ENCODE measurements at places on chromosomes 5 and 9. TPM values are rescaled to one million over a fixed set of nuclear protein-coding genes. Genes with fewer than 3 reads are reported as not detected.

GRCh38 chr5:53262348-53262970 lies 152.9 kb upstream of the MOCS2 start:
- DNase-seq: no peak

MGAT4B gene
- 56.1 TPM for total RNA-seq

DNA sequence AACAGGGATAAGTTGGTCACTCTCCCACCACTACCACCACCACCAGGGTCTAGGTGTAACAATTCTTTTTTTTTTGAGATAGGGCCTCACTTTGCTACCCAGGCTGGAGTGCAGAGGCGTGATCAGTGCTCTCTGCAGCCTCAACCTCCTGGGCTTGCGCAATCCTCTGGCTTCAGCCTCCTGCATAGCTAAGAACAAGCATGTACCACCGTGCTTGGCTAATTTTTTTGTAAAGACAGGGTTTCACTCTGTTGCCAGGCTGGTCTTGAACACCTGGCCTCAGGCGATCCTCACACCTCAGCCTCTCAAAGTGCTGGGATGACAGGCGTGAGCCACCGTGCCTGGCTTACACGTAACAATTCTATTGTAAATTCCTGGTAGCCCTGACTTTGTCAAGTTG lies 27.5 kb downstream of the CORO2A start:
- no peak for DNase-seq

GRCh38 chr5:1315709-1316587 lies 21.1 kb upstream of the TERT start:
- DNase-seq: no peak

BSPRY gene
- 0.18 TPM for total RNA-seq

GMCL2 gene
- not detected for total RNA-seq

TAF1L gene
- total RNA-seq: not detected

DNA sequence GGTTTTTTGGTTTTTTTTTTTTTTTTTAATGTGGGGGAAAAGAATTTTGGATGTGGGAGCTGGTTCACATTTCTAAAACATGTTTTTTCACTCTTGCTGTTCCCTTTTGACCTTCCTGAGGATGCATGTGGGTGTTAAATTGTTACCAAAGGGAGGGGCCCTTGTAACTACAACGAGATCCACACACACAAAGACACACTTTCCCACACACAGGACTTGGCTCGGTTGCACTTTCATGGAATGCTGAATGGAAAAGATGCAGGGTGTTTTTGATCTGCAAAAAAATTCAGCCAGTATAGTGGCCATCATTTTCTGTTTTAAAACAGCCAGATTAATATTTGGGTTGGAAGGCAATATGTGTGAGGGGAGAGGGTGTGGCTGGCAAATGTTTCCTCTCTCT lies 576.9 kb downstream of the EBF1 start:
- DNase-seq: no peak

CCL27 gene
- total RNA-seq: not detected

- DNase-seq: no peak
Observed at GRCh38 chr5:68246802-68247201, 31.2 kb downstream of the PIK3R1 start.

SLC25A2 gene
- total RNA-seq: 0.36 TPM

- DNase-seq: no peak
Observed at GRCh38 chr5:154970759-154971158, 29.9 kb downstream of the MRPL22 start.

HMMR gene
- 6.1 TPM for total RNA-seq

GRCh38 chr9:77020413-77021290 lies 1.2 kb downstream of the FOXB2 start:
- DNase-seq: no peak

GRCh38 chr9:129218272-129218625 lies 40.2 kb upstream of the IER5L start:
- no peak for DNase-seq

IZUMO3 gene
- total RNA-seq: not detected

- DNase-seq: no peak
Observed at GRCh38 chr9:130624154-130624553, 40.2 kb upstream of the PRDM12 start.

FOXD4 gene
- 1.00 TPM for total RNA-seq

BAAT gene
- total RNA-seq: not detected

- DNase-seq: no peak
Observed at GRCh38 chr9:21919377-21920362, 74.5 kb downstream of the CDKN2A start.

OBP2B gene
- total RNA-seq: not detected

DNA sequence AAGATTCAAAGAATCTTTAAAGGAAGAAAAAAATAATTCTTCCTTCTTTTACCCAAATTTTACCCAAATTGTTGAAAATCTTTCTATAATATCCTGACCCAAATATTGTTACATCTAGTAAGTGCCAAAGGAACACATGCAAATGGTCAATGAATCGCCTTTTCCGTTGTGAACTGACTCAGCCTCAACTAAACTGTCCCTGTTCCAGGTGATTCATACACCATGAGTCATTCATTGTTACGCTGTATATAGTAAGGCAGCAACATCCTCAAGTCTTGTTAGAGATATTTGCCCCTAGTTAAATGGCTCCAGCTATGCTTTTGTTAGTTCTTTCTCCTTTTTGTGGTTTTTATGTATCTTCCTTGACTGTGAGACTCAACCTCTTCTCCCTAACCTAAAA lies 9.7 kb downstream of the PTGER4 start:
- DNase-seq: no peak

PHAX gene
- total RNA-seq: 62.4 TPM

- peak; percentile 33 for DNase-seq
Observed at GRCh38 chr5:102666164-102666946, 88.8 kb upstream of the PAM start.

DNA sequence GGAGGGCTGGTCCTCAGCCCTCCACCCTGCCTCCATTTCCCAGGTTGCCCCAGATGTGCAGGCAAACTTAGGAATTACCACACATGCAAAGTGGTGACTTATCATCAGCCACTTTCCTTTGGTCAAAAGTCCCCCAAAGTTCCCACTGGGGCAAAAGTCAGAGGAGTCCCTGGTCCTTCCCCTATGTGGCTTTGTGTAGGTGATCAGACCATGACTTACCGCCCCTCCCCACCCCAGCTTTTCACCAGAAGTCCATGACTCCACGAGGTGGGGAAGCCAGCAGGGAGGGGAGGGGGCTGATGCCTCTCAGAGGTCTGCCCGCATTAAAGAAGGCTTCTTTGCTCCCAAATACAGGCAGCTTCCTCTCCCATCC lies 5.8 kb downstream of the TRAF1 start:
- no peak for DNase-seq

GRCh38 chr9:10479172-10479571 lies 133.6 kb downstream of the PTPRD start:
- no peak for DNase-seq

FABP6 gene
- total RNA-seq: not detected

GRCh38 chr9:104923289-104923688 lies 4.7 kb downstream of the ABCA1 start:
- DNase-seq: no peak

HAUS6 gene
- total RNA-seq: 25.4 TPM

GRCh38 chr9:128125580-128126354 lies 1.8 kb downstream of the PTGES2 start:
- DNase-seq: no peak

DNA sequence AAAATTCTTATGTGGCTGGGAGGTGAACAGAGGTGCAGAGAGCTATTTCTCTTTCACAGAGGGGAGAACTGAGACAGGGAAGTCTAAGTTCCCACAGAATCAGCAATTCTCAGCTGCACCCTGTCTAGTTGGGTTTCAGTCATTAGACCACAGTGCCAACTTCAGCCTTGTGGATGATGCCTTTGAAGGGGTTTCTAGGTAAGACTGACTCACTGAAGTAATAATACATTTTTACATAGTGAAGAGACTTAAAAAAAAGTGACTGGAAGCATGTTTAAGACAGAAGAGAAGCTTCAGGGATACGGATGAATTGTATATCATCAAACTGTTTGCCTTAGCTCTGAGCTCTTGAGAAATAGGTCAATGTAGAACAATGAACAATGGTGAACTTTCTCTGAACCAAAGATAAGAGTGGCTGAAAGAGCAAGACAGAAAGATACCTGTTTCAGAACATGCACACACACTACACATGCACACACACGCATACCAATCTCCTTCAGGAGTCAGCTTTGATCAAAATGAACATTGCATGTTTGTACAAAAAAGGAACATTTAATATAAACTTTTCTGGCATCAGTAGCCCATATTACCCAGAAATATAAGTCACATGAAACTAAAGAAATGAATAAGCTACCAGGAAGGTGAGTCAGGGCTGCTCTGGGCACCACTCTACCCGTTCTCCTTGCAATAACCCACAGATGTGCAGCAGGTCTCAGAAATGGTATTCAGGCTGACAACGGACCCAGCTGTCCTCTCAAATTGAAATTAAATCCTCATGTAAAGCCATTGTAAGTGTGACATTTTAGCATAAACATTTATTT lies 12.6 kb upstream of the FYB1 start:
- no peak for DNase-seq

SGCD gene
- total RNA-seq: 10.5 TPM

GRCh38 chr9:133429641-133430161 lies 7.5 kb downstream of the ADAMTS13 start:
- DNase-seq: peak; percentile 22

DNA sequence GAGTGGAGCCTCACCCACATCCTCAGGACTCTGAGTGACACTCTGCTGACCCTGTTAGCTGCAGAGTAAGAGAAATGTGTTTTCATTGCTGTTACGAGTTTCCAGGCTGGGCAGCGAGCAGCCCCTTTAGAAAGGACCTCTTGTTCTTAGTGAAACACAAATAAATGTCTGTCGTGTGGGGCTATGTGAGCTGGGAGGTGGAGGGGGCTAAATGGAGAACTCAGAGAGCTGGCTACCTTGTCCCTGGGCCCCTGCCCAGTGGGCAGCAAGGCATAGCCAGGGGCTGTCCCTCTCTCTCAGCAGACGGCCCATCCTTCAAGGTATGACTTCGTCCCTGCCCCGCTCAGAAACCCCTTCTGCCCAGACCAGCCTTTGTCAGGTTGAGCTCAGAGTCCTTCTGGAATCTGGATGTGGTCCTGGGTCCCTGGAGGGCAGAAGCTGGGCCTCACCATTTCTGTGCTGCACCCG lies 10.2 kb downstream of the DCANP1 start:
- no peak for DNase-seq

DNA sequence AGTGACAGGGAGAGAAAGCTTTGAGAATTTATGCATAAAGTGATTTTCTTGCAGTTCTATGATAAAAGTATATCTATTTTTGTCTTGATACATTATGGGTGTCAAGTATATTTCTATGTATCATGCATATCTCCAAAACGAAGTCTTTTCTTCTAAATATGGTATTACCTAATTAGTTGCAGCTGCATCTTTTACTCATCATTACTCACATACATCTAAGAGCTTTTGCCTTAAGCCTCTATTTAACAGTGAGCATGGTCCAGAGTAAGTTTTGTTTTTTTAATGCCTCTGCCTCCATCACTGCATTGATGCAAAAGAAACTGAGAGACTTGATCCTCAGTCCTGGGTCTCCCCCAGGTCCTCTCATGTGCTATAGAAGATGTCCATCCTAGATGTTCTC lies 40.0 kb upstream of the SMC5 start:
- DNase-seq: no peak

- DNase-seq: no peak
Observed at GRCh38 chr5:11518676-11519075, 385.6 kb downstream of the CTNND2 start.

DNA sequence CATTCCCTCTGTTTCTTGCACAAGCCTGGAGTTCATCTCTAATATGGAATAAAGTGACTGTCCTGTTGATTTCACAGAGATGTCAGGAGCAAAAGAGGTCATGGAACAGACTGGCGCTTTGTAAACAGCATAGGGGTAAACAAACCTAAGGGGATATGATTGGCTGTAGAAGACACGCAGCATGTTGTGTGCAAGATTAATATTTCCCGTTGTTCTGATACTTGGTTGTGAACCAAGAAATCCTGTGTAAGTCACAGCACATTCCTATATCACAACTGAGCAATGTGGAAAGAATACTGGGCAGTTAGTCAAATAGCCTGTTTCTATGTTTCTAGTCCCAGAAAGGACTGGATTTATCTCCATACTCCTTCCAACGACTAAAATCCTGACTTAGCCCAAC lies 3.2 kb downstream of the ADAMTS12 start:
- DNase-seq: no peak

DNA sequence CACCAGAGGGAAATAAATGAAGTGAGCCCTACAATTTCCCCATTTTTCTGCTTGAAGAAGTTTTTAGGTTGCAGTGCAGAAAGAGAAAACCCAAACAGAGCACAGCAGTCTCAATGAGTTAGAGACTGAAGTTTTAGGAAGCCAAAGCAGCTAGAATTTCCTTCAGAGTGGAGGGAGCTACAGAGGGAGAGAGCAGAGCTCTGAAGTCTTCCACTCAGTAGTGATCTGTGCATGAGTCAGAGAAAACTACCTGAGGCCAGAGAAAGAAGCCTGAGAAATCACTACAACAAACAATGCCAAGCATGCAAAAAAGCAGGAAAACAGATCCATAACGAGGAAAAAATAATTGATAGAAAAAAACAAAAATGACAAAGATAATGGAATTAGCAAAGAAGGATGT lies 17.9 kb upstream of the NDUFB6 start:
- no peak for DNase-seq

GRCh38 chr9:88179062-88179521 lies 40.8 kb upstream of the SPATA31C2 start:
- no peak for DNase-seq

- DNase-seq: no peak
Observed at GRCh38 chr5:174425271-174425963, 299.0 kb upstream of the MSX2 start.

DNA sequence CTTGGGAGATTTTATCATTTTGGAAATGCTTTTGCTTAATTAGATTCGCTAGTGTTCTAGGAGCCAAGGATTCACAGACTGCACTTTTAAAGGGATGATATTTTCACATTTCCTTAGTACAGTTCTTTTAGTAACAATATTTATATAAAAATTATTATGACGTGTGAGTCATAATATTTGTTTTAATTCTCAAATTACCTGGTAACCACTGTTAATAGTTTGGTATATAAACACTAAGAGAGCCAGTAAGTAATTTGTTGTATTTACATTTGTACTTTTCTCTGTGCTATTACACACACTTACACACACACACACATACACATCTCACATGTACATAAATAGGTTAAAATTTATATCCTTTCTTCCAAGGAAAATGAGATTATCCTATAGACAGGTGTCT lies 58.8 kb upstream of the RAD23B start:
- DNase-seq: no peak

DNA sequence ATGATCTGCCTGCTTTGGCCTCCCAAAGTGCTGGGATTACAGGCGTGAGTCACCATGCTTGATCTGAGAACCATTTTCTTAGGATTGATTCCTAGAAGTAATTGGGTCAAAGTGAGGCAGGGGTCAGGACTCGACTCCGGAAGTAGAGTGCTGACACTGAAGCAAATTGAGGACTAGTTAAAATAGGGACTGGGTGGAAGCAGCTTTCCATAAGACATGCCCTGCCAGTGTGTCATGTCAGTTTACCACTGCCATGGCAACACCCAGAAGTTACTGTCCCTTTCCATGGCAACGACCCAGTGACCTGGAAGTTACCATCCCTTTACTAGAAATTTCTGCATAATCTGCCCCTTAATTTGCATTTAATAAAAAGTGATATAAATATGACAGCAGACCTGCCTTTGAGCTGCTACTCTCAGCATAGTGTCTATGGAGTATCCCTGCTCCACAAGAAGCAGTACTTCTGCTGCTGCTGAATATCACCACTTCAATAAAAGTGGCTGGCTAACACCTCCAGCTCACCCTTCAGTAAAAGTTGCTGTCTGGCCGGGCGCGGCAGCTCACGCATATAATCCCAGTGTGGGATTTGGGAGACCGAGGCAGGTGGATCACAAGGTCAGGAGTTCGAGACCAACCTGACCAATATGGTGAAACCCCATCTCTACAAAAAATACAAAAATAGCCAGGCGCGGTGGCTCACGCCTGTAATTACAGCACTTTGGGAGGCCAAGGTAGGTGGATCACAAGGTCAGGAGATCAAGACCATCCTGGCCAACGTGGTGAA lies 47.8 kb upstream of the JADE2 start:
- DNase-seq: no peak
